ENCODE measurements at places on chromosomes 3 and 15.

GRCh38 chr3:10434938-10435336, 70.4 kb downstream of the ATP2B2 start:
- ATAC-seq = no peak

DNA sequence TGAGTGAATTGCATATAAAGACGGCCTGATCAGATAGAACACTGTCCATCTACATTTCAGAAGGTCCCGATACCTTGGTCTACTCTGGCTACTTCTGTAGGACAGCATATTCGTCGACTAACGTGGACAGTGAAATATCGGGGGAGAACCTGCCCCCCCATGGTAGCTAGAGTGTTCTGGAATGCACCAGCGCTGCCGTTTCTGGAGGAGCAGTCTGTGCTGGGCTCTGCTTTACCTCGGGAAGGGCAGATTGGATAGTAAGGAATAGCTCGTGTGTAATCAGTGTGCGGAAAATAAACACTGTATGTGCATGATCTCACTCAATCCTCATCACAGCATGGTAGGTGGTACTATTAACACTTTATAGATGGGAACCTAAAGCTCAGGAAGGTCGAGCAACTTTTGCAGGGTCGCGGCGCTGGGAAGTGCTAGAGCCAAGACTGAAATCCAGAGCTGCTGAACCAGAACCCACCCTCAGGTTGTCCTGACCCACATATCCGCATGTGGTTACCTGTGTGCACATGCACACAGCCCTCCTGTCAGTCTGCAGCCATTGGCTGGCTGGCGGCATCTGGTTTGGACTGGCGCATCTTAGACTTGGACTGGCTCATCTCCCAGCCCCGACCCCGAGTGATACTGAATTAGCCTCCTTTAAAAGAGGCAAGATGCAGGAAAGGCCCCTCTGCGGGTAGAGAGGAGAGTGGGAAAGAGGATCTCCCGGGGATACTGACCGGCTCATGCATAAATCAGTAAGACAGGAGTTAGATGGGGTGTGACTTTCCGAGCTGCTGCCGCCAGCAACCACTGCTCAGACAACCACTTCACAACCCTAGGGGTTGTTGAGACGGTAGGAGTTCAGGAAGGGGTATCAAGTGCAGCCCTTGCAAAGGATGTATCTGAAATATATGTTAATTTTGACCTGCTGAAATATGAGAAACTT, 155.0 kb upstream of the BHLHE40 start:
- no peak for ATAC-seq

GRCh38 chr3:18579661-18580060, 154.5 kb upstream of the SATB1 start:
- ATAC-seq = no peak

- no peak for ATAC-seq
These were observed 276.3 kb upstream of the DNAJC19 start for GRCh38 chr3:181265750-181266333.

GRCh38 chr3:36032180-36033047, 347.9 kb upstream of the STAC start:
- no peak for ATAC-seq

DNA sequence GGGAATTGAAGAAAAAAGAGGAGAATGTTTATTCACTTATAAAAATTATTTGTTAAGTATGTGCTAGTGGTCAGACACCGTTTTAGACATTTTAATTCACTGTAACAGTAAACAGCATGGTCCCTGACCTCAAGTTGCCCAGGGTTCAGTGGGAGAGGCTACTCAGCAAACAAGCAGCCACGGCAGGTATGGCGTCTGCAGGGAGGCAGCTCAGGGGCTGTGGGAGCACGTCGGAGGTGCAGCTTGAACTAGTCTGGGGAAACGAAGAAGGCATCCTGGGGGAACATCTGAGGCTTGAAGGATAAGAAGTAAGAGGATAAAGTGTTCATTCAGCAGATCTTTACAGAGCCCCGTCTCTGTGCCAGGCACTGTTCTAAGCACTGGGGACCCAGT, 66.0 kb downstream of the CRTC3 start:
- ATAC-seq = no peak

DNA sequence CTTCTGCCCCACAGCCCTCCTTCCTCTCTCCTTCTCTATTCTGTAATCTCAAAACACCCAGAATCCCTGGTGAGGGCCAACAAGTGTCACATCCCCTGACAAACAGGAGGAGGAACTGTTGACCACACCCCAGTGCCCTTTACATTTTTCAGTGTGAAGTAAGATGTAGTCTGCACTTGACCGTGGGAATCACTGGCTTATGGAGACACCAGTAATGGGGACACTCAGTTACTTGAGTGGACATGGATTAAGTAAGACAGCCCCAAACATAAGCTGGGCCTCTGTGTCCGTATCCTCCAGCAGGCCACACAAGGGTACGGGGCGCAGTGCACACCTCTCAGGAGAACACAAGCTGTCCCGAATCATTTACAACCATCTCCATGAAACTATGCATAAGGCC, 28.4 kb upstream of the LIMD1 start:
- no peak for ATAC-seq
